ENCODE measurements at places on chromosomes 3 and 15. TPM values are rescaled to one million over a fixed set of nuclear protein-coding genes. Genes with fewer than 3 reads are reported as not detected.

COL6A5 gene
- polyA plus RNA-seq, result 0.05 TPM

GP9 gene
- 0.81 TPM for polyA plus RNA-seq

ARHGEF26 gene
- polyA plus RNA-seq, result 11.9 TPM

CKMT1A gene
- polyA plus RNA-seq, result not detected

XCR1 gene
- polyA plus RNA-seq, result 0.18 TPM

THSD4 gene
- 33.8 TPM for polyA plus RNA-seq

ECE2 gene
- not detected for polyA plus RNA-seq

RAF1 gene
- 90.7 TPM for polyA plus RNA-seq

INSYN1 gene
- 3.1 TPM for polyA plus RNA-seq

CACNA1D gene
- 2.1 TPM for polyA plus RNA-seq

RARB gene
- 12.0 TPM for polyA plus RNA-seq

ENTPD3 gene
- 0.27 TPM for polyA plus RNA-seq

FOXB1 gene
- polyA plus RNA-seq, result not detected

RHCG gene
- not detected for polyA plus RNA-seq

DYNC1LI1 gene
- 29.0 TPM for polyA plus RNA-seq

AGTR1 gene
- 22.8 TPM for polyA plus RNA-seq

CP gene
- polyA plus RNA-seq, result 1.7 TPM

PAK6 gene
- 0.73 TPM for polyA plus RNA-seq

ZPLD1 gene
- 0.04 TPM for polyA plus RNA-seq
